Bone marrow (tissue), 2 donors: ENCODE measurements at places on chromosomes 5 and 9.
A peak's percentile ranks its signal among the peaks of the same experiment; 100 is the strongest.

GRCh38 chr5:34015120-34015822 is 7.4 kb upstream of the AMACR start:
- no peak for DNase-seq

GRCh38 chr9:100674419-100675122 is 96.7 kb downstream of the CAVIN4 start:
- no peak for DNase-seq

DNA sequence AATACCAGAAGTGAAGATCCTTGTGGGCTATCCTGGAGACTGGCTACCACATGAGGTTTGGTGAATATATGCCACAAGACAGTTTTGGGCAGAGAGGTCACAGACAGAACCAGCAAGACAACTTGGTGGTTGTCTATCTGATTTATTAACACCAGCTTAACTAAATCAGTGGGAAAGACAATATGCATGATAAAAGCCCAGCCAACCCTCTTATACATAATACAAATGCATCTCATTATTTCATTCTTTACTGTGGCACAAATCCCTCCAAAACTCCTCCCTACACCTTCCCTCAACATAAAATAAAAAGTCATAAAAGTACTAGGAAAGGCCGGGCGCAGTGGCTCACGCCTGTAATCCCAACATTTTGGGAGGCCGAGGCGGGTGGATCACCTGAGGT is 8.1 kb downstream of the HINT1 start:
- DNase-seq: no peak

DNA sequence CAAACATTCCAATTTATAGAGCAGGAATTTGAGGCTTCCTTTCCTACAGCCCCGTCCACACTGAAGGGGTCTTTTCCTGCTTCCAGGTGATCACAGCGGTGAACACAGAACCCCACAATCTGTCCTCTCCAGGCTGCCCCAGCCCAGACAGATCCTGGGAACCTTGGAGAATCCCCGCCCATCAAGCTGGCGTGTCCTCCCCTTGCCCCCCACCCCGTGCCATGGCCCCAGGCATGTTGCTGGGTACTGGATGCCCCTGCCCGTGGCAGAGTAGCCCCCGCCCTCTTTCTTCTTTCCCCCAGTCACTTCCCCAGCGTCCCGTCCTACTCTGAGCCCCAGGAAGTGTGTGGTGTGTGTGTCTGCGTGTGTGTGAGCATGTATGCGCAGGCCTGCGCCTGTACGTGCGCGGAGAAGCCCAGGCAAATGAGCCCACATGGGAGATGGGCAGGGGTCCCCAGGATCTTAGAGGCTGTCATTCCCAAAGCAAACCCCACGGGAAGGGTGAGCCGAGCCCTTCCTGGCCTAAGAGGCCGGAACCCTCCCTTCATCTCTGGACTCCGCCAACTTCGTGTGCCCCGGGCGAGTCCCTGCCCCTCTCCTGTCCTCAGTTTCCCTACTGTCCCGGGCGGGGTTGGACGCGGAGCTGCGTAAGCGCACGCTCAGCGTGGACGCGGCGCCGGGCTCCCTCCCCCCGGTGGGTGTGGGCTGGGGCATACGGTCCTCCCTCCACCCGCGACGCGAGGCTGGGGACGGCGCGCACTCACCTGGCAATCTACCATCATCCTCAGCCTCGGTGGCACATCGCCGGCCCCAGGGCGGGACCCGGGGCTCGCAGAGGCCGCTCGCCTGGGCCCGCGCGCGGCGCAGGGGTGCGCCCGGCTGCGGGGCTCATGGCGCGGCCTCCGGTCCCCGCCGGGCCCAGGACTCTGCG is 15.2 kb downstream of the GBGT1 start:
- peak; percentile 35 for DNase-seq

- DNase-seq: no peak
These were observed 395.1 kb downstream of the CETN3 start for GRCh38 chr5:90014420-90014819.

- DNase-seq: no peak
These were observed 8.7 kb downstream of the PAPPA start for GRCh38 chr9:116162241-116162781.

DNA sequence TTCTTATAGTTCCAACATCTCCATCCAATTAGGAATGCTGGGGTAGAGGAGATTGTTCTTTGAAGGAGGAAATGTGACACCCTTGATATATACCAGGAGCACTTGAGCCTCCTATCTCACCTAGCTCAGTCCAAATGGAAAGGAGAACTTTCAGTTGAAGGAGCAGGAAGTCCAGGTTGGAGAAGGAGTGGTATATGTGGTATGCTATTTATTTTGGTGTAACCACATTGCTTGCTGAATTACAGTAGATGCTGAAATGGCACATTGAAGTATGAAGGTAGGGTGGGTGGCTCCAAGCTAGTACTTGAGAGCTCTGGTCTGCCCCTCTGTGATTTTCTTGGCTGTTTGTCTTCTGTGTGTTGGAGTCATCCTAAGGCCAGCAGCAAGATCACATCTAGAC is 6.1 kb downstream of the CSNK1G3 start:
- no peak for DNase-seq

GRCh38 chr5:31811210-31811609 is 172.3 kb downstream of the PDZD2 start:
- DNase-seq: no peak

DNA sequence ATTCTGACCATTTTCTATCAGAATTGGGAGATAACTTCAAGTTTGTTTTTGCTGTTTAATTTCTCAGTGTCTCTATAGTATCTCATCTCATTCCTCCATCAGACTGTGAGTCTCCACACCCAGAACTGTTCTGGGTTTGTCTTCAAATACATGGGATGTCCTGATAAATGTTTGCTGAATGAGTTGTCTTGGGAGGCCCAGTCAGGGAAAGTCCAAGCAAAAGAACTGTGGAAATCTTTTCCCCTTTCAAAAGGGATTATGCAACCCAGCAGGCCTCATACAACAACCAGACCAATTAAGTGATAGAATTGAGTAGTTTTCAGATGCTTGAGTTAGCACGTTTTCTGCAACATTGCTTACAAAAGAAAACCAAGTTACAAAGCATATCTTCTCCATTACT is 324.4 kb downstream of the BRINP1 start:
- no peak for DNase-seq

GRCh38 chr5:142007237-142007544 is 5.6 kb downstream of the GNPDA1 start:
- DNase-seq: no peak

- no peak for DNase-seq
These were observed 197.0 kb downstream of the ARHGEF28 start for GRCh38 chr5:73822989-73823339.

GRCh38 chr5:33688066-33688465 is 203.7 kb downstream of the ADAMTS12 start:
- DNase-seq: no peak

- DNase-seq: no peak
These were observed 43.3 kb downstream of the TMC1 start for GRCh38 chr9:72564479-72565281.

GRCh38 chr9:134496413-134497282 is 145.0 kb upstream of the COL5A1 start:
- no peak for DNase-seq

DNA sequence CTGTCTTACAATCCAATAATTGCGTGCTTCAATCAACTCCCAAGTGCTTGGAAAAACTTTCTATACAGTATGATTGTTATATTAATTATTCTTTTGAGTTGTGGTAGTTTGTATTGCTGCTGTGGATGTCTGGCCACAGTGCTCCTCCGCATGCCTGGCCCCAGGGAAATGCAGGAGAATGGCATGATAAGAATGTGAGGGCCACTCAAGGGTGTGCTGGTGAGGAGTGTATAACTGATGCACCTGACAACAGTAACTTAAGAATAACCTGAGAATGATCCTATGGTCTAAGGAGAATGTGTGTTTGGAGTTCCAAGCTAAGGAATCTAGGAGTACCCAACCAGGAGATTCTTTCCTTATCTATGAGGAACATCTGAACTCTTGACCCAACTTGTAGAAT is 152.9 kb upstream of the APC start:
- DNase-seq: no peak

DNA sequence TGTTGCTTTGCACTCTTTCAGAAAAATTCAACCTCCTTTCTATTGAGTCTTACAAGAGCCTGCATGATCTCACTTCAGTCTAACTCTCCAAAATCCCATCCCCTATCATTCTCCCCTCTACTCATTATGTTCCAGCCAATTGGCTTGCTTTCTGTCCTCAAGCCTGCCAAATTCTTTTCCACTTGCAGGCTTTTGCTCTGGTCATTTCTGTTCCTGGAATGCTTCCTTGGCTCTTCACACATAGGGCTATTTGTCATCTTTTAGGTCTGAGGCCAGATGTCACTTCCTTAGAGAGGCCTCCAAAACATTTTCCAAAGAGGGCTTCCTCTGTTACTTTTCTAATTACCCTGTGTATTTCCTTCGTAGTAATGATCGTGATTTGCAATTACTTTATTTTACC is 11.8 kb upstream of the CHD1 start:
- no peak for DNase-seq

- no peak for DNase-seq
These were observed 93.4 kb downstream of the NRG2 start for GRCh38 chr5:139949710-139950109.

- DNase-seq: no peak
These were observed 459.5 kb upstream of the PTGER4 start for GRCh38 chr5:40220260-40220659.

DNA sequence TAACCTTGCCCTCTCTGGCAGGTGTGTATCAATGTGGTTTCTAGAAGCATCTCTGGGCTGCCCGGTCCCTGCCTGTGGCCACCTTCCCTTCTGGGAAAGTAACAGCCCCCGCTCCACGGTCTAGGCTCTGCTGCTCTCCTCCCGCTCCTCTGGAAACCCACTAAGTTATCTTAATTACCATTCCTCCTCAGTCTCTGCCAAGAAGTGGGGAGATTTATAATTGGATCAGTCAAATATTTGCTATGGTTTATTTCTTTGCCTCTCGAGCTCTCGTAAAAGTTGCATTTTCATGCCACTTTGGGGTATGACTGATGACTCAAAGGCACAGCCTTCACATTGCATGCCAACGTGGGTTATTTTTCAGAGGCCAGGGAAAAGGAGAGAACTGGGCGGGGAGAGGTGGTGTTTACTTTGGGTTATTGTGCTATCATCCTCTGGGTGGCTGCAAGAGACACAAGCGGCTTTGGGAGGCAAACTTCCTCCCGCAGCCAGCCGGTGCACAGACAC is 205.3 kb upstream of the WWC1 start:
- DNase-seq: no peak

GRCh38 chr5:59543821-59544442 is 349.6 kb downstream of the PDE4D start:
- no peak for DNase-seq

DNA sequence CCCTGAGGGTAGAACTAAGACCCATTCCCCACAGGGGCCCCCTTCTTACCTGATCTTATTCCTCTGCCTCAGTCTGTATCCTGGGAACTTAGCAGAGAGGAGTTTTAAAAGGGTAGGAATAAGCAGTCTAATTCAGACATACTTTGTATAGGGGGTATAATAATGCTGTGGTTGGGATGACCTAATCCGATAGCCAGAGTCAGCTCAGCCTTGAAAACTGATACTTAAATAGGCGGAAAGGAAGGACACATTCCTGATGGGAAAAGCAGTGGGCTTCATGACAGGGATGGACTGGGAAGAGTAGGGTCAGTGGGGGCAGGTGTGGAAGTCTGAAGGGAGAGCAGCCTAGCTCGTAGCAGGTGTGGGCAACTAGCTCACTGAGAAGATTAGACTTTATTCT is 52.2 kb upstream of the TESK1 start:
- no peak for DNase-seq

GRCh38 chr5:36422952-36423351 is 121.2 kb upstream of the RANBP3L start:
- no peak for DNase-seq

GRCh38 chr5:100779669-100780375 is 123.3 kb downstream of the ST8SIA4 start:
- peak; percentile 30 for DNase-seq
